ENCODE measurements at places on chromosomes 1 and 21.

GRCh38 chr1:173448945-173449344 lies 28.2 kb upstream of the PRDX6 start:
- no peak for DNase-seq

DNA sequence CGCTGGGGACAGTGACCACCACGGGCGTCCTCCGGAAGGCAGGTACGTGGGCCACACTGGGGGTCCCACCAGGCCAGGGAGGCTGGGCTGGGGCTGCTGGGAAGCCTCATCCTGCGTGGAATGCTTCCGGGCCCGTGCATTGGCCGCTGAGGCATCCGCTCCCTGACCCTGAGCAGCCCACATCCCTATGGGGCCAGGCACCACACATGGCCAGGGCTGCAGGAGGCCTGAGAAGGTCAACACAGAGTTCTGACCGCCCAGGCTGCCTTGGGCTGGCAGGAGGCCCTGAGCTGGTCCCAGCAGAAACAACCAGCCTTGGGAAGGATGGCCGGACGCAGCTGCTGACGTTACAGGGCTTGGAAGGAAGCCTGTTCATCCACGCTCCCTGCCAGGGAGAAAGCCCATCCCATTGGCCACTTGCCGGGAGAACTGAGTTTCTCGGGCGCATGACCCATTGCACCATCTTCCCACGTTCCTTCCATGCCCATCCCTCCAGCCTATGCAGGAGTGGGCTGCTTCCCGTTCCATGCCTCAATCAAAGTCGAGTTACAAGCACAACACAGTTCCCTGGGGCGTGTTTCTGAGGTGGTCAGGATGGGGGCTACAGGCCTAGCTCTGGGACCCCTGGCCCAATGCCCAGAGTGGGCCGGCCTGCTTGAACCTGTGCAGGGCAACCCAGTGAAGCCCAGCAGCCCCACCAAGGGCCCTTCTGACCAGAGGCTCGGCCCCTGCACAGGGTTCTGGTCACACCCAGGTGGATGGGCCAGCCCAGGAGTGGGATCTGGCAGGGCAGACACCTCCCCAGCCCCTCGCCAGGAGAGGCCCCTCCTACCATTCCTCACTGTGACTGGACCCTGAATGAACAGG lies 31.7 kb downstream of the TRIM11 start:
- DNase-seq, result no peak

DNA sequence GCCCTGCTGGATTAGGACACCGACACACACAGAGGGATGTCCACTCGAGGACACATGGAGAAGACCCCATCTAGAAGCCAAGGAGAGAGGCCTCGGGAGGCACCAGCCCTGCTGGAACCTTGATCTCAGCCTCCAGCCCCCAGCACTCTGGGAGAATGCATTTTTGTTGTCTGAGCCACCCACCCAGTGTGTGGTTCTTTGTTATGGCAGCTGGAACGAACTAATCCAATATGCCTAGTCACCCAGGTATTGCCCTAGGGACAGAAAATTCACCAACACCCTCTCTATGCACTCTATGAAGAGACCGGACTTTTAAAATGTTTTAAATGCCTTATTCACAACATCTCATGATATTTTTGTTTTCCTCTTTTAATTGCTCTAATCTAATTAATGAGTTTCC lies 117.4 kb downstream of the CRYAA start:
- DNase-seq, result no peak

DNA sequence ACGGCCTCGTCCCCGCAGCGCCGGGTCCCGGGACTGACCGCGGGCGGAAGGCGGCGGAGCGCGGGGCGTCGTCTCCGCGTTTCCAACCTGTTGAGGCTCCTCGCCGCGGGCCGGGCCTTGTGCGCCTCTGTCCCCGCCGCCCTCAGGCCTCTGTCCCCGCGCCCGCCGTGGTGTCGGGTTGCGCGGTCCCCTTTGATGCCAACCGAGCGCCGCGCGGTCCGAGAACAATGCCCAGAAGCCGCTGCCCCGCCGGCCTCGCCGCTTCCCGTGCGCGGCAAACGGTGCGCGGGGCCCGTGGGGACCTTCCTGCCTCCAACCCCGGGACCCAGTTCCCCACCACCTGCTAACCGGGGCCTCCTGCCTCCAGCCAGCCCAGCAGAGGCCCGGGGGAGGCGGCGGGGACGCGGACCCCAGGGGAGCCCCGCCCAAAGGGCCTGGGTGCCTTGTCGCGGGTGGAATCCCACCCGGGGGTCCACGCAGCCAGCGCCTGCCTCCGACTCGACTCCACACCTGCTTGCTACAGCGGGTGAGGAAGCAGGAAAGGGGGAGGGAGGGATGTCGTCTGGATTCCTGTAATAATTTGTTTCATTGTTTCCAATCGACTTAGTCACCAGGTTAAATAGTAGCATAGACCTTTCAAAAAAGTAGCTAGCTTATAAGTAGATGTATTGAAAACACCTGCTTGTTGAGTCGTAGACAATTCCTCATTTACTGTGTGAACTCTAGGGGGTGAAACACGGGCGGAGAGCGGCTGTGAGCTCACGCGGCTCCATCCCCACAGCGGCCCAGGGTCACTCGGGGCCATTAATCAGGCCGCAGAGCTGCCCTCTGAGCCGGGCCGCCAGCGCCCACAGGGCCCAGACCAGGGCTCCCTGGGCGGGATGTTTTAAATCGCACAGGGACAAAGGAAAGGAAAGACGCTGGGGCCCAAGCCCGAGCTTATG lies 1.1 kb downstream of the COL18A1 start:
- DNase-seq, result peak; percentile 18

DNA sequence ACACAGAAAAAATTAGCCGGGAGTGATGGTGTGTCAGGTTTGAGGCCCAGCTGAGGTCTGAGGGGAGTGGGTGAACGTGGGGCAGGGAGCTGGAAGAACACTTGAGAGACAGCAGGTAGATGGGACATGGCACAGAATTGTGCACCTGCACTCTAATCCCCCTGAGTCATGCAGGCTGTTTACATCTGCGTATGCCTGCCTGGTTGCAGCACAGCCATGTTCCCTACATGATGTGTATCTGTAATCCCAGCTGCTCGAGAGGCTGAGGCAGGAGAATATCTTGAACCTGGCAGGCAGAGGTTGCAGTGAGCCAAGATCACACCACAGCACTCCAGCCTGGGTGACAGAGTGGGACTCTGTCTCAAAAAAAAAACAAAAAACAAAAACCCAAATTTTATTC lies 44.8 kb downstream of the ATP5PO start:
- no peak for DNase-seq

DNA sequence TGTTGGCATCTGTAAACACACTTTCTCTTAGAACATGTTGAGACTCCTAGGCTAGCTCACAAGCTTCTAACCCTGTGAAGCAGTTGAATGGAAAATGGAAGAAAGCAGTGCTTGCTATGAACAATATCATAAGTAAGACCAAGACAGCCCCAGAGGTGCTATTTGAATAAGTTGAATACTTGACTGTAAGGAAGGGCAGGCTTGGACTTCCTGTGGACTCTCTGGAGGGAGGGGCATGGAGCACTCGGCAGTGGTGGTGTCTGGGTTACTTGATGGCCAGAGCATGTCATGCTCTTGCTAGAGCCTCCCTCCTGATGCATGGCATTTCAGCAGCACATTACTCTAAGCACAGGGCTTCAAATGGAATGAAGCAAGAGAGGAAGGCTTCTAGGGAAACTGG lies 60.0 kb downstream of the MRPS6 start:
- no peak for DNase-seq

GRCh38 chr1:14019461-14019860 lies 319.5 kb downstream of the PRDM2 start:
- DNase-seq, result no peak

Measured in activated CD8-positive, alpha-beta T cell treated with anti-CD3 and anti-CD28 coated beads for 36 hours (primary cell).